Stimulated activated CD4-positive, alpha-beta T cell treated with anti-CD3 and anti-CD28 coated beads, Interleukin-1b, Interleukin-23, amount 100 ng/mL, for 1 hour (primary cell): ENCODE measurements at places on chromosomes 3 and 15.

DNA sequence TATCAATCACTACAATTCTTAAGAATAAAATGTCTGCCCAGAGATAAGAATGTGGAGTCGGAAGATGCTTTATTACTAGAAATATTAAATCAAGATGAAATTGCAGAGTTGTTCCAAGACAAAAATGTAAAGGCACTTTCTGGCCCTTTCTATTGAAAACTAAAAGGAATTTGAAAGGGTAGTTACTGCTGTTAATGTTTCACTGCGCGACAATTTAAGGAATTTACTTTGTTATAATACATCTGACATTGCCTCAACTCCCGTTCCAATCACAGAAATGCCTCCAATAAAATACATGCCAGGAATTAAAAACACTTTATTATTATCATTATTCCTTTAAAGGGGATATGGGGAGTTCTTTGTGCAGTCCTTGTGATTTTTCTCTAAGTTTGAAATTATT is 26.4 kb downstream of the RSL24D1 start:
- DNase-seq, result no peak

GRCh38 chr15:74200412-74200815 is 2.2 kb downstream of the STRA6 start:
- no peak for DNase-seq

GRCh38 chr15:94162939-94163338 is 68.4 kb upstream of the MCTP2 start:
- no peak for DNase-seq

DNA sequence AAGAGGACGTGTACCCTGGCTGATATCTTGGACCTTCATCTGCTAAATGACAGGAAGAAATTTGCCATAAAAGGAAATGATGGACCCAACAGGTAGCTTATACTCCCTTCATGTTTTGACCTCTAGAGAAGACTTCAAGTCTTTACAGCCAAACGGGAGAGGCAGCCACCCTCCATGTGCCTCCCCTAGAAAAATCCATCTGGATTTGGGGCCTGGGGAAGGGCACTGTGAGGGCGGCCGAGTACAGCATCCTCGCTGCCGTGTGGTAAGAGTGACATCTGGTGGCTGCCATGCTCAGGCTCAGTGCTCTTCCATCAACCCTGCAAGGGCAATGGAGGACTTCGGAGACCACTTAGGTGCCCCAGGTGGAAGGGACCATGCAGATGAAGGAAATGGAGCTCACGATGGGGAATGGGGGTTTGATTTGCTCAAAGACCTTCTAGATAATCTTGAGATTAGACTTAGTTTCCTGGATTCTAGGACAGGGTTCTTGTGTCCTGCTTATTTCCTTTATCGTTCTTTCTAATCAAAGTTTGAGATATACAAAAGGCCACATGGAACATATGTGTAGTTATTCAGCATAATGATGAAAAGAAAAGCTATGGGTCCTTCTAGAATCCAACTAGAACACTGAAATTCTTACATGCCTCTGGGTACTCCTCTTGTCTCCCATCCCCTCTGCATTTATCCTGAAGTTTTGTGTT is 44.4 kb downstream of the AQP9 start:
- DNase-seq, result no peak

DNA sequence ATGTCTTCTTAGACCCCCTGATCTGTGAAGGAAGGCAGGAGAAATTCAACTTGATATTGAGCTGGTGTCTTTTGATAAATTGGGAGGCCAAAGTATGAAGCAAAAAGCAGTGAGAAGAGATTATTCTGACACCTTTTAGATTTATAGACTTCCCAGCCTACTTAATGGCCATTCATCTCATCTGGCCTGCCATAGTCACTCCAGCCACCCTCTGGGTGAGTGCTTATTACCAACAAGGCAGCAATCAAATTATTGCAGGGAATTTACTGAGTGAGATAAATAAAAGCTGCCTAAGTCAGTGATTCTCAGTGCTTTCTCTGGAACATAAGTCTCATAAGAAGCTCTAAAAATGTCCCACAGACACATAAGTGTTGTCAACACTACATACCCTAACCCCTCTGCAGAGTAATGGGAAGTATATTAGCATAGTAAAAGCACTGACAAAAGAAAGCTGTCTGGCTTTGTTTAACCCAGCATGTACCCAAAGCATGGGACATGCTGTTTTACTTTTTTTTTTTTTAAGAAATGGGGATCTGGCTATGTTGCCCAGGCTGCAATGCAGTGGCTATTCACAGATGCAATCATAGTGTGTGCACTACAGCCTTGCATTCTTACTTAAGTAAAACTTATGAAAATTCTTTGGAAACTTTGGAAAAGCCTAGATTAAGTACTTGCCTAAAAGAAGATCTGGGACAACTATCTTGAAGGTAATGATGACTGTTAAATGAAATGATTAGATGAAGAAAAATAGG is 725.3 kb downstream of the TUSC7 start:
- DNase-seq, result no peak

- no peak for DNase-seq
Observed at GRCh38 chr3:188389711-188390342, 235.9 kb downstream of the LPP start.

DNA sequence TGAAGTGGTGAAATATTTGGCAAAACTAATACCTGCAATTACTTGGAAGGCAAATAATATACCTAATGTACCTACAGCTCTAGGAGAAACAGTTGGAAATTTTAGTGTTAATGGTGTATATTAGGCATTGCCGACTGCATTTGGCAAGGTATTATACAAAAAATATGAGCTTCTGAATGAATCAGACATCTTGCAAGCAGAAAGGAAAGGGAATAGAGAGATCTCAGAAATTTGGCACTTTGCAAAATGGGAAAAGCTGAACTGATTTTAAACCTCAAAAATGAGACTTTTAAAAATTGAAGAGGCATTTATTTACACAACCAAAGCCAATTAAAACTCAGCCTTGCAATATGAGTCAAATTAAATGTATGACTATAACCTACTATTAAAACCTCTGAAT is 40.2 kb upstream of the C15orf61 start:
- DNase-seq, result no peak

GRCh38 chr3:61892891-61893290 is 331.5 kb downstream of the PTPRG start:
- DNase-seq, result no peak

DNA sequence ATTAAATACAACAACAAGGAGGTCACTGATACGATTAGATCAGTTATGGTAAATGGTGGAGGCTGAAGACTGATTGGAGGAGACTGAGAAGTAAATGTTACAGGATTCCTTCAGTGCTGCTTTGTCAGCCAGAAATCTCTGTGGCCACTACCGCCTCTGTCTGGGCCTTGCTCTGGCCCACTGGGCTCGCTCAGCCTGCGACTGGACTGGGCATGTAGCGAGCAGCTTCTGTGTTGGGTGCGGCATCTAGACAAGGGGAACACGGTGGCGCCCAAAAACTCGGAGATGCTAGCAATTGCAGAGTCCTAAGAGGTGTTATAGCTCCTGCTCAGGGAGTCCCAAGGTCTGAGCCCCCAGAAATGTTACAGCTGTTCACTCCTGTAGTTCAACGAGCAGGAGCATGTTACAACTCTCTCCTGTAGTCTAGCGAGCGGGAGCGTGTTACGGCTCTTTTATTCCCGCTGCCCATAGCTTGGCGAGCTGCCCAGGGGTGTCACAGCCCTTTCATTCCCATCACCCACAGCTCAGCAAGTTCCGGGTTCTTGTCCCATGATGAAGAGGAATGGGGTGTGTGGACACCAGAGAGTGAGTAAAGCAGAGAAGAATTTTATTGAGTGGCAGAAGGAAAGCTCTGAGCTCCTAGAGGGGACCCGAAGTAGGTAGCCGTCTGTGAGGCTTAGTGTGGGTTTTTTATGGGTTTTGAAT is 24.7 kb downstream of the SLC15A2 start:
- no peak for DNase-seq

- DNase-seq, result no peak
Observed at GRCh38 chr3:18998069-18998468, 150.2 kb upstream of the KCNH8 start.

DNA sequence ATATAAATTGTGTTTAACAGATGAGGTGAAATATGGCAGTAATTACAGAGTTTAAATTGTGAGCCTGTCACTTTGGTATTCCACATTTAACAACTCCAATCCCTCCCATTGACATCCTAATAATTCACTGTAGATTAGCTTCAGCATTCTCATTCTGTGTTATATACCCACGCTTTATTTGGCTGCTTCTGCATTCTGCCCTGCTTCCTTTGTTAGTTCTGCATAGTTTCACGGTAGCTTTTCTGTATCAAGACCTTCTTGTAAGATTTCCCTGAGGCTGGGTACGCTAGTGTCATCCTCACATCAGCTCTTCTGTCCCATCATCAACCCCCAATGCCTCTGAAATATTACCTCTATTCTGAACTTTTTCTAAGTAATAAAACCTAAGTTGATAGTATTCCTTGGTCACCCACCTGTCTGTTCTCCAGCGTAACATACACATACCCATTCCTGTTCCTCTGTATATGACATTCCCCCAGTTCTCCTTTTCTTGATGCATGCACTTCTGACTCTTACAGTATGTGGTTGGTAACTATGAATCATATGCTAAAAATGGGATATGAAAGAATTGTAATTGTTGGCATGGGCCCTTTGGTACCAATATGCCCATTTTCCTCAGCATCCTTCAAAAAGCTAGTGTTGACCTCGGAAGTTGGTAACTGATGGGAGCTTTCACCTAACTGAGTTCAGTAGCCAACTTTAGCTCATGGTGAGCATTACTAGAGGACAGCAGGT is 171.2 kb downstream of the KLHL25 start:
- no peak for DNase-seq

DNA sequence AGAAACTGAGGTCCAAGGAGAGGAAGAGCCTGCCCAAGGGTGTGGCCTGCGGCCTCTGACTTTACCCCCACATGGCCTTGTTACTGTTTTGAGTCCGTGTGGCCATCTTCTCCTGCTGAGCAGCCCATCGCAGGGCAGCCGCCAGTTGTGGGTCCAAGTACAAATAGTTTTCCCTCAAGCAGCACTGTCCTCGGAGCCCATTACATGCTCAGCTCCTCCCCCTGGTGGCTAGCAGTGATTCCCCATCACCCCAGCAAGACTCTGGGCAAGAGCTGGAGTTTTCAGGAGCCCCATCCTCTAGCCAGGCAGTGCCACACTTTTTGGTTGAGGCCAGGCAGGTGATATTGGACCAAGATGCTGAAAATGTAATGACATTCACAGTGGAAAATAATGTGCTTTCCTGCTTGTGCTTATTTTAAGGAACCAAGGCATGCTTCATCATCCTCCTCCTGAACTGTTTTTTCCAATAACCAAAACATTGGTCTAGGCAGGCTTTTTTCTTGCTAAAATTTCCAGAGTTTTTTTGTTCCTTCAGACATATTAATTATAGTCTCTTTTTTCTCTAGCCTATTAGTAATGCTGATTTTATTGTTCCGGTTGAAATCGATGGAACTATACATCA is 23.2 kb upstream of the VILL start:
- peak; percentile 7 for DNase-seq

DNA sequence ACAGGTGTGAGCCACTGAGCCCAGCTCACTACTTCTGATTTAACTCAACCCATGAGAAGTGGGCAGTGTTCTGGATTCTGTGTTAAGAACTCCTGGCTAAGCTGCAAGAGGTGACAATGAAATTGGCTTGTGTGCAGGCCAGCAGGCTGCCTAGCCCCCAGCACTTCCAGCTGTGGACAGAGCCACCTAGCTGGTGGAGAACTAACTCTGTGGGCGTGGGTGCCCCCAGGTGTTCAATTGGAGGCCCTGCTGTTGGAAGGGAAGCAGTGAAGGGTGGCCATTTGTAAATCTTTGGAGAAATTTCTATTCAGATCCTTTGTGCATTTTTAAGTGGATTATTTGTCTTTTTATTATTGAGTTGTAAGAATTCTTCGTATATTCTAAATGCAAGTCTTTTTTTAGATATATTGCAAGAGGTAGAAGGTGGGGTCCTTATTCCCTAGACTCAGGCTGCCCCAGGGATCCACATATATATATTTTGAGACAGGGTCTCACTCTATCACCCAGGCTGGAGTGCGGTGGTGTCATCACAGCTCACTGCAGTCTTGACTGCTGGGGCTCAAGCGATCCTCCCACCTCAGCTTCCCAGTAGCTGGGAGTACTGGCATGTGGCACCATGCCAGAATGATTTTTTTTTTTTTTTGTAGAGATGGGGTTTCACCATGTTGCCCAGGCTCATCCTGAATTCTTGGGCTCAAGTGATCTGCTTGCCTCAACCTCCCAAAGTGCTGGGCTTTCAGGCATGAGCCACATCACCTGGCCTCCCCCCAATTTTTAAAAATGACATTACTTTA is 7.2 kb upstream of the SCAMP5 start:
- DNase-seq, result no peak

- no peak for DNase-seq
Observed at GRCh38 chr3:132294906-132295305, 22.3 kb upstream of the ACP3 start.

DNA sequence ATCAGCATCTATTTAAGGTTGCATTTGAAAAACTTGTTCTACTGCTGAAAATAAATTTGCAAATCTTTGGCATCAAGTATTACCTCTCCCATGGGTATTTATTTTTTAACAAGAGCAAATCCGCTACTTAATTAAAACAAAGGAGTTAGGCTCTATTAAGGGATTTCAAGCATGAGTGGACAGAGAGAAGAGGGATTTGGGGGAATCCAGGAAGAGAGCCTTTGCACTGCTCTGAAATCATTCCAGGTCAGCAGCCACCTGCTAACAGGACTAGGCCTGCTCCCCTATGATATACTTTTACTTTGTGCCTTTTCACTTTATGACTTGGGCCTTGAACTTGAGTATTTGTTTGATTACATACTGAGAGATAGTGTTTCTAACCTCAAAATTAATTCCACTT is 57.1 kb downstream of the IQCH start:
- DNase-seq, result no peak

GRCh38 chr3:65995030-65995429 is 43.7 kb downstream of the MAGI1 start:
- no peak for DNase-seq

- DNase-seq, result no peak
Observed at GRCh38 chr15:44736181-44736765, at the start of gene TRIM69. Gene TRIM69 (plus strand): TSS chr15:44736528. CDS start chr15:44736705, 177 bp downstream.

DNA sequence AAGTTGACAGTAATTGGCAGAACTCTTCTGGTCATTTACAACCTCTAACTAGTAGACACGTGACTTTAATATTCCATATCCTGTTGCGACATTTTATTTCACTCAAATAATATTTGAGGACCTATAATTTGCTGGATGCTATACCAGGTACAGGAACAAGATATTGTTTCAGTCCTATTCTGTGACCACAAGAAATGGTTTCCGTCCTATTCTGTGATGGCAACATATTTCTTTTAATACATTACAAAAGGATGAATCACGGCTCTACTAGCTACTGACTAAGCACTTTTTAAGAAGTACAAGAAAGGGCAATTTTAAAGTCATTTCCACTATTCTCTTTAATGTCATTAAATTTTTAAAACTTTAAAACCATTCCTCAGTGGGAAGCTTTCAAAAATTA is 400.2 kb downstream of the CNTN3 start:
- no peak for DNase-seq

- no peak for DNase-seq
Observed at GRCh38 chr3:43061101-43061895, 44.6 kb downstream of the POMGNT2 start.

DNA sequence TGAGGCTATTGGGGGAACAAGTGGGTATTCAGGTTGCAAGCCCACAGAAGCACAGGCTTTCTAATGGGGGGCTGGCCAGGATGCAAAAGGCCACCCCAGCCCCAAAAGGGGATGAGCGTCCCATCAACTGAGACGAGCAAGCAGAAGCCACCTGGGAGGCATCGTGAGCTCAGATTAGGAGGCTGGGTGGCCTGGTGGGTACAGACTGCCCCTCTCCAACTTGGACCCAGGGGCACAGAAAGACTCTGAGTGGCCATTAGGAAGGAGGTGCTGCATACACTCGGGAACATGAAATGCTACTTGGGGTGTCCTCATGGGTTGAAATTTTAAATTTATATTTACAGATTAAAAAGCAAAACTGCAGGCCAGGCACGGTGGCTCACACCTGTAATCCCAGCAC is 29.1 kb downstream of the SLC41A3 start:
- no peak for DNase-seq
